ENCODE measurements at places on chromosomes 1 and 21.

GRCh38 chr1:112501810-112502641 lies 6.7 kb upstream of the WNT2B start:
- DNase-seq, result peak; percentile 44

- DNase-seq, result no peak
Observed at GRCh38 chr1:201015551-201016091, 7.9 kb downstream of the KIF21B start.

- DNase-seq, result no peak
Observed at GRCh38 chr21:42221581-42222345, 2.8 kb downstream of the ABCG1 start.

DNA sequence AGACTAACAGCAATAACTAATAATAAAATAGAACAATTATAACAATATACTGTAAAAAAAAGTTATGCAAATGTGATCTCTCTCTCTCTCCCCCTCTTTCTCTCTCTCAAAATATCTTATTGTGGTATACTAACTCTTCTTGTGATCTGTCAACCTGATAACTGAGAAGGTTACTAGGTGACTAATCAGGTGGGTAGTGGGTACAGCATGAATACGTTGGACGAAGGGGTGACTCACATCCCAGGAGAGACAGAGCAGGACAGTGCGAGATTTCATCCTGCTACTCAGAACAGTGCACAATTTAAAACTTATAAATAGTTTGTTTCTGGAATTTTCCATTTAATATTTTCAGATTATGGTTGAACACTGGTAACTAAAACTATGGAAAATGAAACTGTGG lies 257.5 kb downstream of the LRRC40 start:
- no peak for DNase-seq

GRCh38 chr21:44293551-44294231 lies 6.2 kb upstream of the PFKL start:
- DNase-seq, result peak; percentile 36

- DNase-seq, result no peak
Observed at GRCh38 chr1:178005450-178005849, 35.6 kb upstream of the SEC16B start.

DNA sequence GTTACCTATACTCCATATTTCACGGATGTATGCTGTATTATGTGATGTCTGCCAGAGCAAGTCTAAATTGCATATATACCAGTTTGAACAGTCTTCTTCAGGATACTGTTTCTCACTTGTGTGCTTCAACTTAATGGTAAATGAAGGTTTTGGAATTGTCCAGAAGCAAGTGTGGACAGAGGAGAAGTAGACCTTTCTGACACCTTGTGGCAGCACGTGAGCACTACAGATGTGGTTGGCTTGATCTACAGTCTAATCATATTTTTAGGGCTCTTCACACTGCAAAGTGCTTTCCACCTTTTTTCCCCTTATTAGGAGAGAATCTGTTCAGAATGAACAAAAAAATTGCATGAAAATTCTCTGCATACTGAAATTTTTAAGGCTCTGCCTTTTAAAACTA lies 10.9 kb downstream of the MORC3 start:
- DNase-seq, result no peak

GRCh38 chr1:44851308-44851707 lies 8.3 kb upstream of the PTCH2 start:
- DNase-seq, result no peak

GRCh38 chr1:231964961-231965360 lies 338.4 kb downstream of the DISC1 start:
- DNase-seq, result no peak

DNA sequence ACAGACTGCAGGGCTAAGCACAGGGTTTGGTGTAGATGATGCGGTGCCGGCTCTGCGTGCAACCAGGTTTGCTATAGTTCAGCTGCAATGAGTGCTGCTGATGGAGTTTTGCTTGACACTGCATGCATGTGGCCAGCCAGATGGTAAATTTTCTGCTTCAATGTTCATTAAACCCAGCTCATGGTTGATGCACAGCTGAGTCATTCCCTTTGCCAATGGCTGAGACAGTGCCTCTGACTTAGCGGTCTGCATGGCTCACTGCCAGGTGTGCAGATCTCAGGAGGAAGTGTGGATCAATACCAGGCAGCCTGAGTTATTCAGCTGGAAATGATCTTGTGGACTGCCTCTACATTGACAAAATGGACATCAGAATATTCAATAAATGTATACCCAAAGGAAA lies 172.7 kb upstream of the ZP4 start:
- DNase-seq, result no peak

GRCh38 chr1:37473431-37474045 lies 842 bp upstream of the ZC3H12A start:
- DNase-seq, result no peak

DNA sequence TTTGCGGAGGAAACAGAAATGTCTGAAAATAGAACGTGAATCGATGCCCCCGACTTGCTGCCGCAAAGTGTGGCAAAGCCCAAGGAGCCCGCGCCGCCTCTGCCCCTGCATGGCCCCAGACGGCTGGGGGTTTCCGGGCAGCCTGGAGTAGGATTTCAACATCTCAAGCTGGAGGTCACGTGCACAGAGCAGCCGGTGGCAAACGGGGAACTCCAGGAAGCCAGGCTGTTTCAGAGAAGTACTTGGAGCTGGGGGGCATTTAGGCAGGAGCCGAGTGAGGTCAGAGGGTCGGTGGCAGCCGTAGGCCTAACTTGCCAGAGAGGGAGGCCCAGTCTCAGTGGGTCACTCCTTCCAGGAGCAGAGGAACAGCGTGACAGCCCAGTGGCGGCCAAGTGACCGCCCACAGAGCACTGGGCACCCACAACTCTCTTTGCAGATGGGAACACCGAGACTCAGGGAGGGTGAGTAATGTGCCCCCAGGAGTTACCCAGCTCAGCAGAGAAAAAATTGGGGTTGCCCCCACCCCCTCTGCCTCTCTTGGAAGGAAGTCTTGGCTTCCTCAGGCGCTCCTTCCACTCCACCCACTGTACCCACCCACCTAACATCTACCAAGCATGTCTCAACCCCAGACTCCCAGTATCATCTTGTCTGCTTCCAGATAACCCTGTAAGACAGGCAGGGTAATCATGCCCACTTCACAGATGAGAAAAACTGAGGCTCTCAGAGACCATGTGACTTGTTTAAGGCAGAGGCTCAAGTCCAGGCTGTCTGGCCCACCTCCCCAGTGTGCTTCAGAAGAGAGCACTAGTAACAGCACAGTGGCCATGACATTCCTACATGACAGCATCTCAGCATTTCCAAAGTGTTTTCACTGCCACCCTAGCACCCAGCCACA lies 179.4 kb downstream of the HIVEP3 start:
- peak; percentile 88 for DNase-seq

- no peak for DNase-seq
Observed at GRCh38 chr21:45424854-45425795, 20.2 kb downstream of the COL18A1 start.

DNA sequence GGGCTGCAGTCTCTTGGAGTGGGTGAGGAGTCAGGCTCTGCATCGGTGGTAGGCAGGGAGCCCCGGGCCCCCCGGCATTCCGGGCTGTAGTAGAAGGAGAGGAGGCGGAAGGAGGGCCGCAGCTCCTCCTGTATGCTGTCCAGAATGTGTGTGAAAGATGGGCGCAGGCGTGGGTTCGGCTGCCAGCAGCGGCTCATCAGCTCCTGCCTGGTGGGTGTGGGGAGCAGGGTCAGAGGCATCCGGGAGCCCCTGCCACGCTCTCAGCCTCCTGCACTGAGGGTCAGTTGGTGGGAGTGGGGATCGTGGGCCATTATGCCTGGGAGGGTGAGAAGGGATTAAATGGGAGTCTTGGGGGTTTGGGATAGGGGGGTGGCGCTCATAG lies 18.0 kb downstream of the INSRR start:
- no peak for DNase-seq

DNA sequence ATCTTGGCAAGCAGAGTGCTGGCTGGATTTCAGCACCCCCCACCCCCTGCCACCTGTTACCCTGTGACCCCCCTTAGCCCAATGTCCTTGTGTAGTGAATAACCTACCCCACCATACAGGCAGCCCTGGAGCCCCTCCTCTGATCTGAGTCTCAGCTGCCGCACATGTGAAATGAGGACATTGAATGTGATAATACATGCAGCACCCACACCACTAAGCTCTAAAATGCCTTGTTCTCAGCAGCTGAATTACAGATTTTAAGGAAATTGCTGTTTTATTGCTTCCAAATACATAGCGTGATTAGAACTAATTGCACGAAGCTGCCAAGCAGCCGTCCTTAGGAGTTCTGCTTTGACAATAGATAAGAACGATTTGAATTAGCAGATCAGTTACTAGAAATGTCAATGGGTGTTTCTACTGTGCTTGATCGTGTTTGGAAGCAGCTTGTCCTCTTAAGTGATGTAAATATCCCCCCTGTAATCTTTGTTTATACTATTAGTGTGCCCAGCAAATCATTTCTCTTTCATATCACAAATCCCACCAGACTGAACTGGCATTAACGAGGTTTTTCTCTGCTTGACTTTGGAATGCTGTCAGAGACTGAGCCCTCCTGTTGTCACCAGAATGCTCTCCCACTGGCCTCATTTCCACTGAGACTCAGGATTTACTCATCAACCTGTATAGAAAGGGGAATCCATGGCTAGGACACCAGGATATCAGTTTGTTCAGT lies 4.9 kb downstream of the SLAMF8 start:
- no peak for DNase-seq

GRCh38 chr1:241847796-241848685 lies at the start of gene EXO1:
Gene EXO1 (plus strand): TSS chr1:241848204. CDS start chr1:241850426, 2,222 bp downstream.
- peak; percentile 78 for DNase-seq
